ENCODE measurements at places on chromosomes 2 and 18.
A peak's percentile ranks its signal among the peaks of the same experiment; 100 is the strongest.

DNA sequence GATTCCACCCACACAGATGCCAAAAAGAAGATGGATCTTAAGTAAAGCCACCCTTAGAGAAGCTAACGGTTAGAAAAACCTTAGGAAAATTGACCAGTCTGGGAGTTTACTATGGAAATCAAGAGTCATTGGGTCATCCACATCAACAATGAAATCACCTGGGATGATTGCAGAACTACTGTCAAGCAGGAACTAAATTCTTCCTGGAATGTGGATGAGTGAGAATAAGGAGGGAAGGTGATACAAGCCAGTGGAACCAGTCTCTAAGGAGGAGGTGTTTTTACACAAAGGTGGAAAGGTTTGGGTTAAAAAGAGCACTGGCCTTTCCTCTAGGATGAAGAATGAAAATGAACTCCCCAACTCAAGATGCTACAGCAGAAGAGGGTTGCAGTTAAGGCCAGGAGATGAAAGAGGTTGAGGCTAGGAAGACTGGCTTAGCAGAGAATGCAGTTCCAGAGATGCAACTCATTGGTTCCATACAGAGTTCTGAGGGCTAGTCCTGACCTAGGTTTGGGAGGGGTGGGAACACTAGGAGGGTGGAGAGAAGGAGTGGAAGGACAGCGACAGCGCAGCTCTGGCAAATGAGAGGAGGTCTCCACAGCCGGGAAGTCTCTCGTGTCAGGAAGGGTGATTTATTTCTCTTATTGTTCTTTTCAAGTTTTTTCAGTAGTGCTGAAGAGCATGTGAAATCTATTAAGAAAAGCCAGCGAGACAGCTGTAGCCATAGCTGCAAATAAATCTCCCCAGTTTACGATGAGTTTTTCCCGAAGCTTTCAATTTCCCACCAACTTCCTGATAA, 27.7 kb upstream of the KDM3A start:
- no peak for DNase-seq

DNA sequence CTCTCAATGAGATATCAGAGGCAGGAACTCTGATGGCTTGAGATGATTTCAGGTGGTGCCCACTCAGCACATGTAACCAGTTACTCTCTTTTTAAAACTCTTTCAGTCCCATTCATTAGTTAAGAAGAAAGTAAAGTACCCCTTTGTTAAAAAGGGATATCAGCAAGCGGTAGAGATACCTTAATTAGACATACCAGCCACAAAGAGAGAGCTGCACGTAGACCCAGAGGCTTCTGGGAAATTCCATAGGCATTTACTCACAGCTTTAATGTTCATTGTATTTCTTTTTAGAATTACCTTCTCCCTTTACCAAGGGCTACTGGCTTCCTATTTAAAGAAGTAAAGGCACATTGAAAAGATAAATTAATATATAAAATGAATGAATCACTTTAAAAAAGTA, 63.3 kb downstream of the LYPD6B start:
- DNase-seq, result no peak

GRCh38 chr18:28136071-28136470, 40.9 kb downstream of the CDH2 start:
- no peak for DNase-seq

DNA sequence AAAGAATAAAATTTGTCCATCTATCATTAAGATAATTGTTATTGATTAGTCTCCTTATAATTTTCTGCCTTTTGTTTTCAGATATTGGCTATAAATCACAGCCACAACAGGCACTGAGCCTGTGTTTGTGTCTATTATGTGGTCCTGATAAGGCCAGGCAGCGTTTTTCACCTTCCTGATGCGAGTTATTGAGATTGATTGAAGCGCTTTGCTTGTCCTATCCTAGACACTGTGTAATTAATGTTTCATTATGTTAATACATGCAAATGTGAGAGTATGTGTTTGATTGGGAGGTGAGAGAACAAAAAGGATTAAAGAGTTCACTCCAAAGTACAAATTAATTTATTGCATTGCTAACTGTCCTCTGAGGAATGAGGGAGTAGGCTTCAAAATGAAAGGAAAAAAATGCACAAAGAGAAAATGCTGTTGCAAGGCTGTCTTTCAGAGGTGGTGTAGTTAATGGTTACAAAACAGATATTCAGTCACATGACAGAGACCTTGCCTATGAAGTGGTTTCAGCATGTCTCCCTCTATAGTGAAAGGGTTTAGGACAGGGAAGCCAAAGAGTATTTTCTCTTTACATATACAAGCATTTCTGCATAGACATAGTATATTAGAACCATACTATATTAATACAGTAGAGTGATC, 391.1 kb downstream of the DCC start:
- DNase-seq, result no peak

GRCh38 chr18:79905389-79905911, 46.0 kb downstream of the SLC66A2 start:
- DNase-seq, result no peak

DNA sequence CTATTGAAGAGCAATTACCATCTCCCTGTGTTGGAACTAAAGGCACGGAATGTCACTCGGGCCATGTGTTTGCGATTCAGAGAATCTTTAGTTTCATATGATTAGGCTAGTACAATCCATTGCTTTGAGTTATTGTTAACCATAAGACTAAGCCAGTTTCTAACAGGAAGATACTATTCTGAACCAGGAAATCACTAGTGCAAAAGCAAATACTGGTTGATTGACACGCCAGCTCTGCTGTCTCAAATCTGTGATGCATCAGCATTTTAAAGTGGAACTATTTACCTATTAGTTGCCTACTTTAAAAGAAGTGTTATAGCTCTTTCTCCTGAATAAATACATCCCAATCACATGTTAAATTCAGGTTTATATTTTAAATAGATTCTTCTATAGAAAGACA, 61.9 kb downstream of the AFTPH start:
- DNase-seq, result no peak

- DNase-seq, result no peak
These were observed 139.0 kb downstream of the DDX1 start for GRCh38 chr2:15730545-15731212.

DNA sequence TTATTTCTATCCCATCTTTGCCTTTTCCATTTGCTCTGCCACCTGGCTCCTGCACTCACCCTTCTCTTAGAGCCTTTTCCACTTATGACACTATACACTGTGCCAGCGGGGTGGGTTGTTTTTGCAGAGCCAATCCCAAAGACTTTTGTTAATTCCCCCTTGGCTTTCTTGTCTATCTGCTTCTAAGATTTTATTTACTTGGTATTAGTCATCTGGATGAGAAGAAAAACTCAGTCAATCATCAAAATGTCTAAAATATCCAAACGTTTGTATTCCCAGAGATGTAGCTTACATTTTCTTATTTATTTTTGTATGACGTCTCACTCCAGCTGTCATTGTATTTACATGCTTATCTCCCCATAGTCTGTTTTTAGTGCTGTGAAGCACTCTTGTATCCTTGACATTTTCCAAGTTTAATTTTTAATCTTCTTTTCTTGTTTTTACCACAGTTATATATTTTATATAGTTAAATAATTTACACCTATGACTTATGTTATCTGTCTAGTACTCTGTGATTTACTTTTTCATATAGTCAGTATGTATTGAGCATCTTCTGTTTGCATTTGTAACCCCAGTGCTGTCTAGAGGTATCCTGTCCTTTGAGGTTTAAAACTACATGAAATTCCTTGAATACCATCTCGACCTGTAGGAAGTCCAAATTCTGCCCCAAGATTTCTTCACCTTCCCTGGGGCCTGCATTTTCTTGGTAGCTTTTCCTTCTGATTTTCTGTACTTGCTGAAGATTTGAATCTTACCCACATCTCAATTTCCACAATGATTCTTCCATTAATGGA, 55.1 kb downstream of the COL4A3 start:
- DNase-seq, result no peak

DNA sequence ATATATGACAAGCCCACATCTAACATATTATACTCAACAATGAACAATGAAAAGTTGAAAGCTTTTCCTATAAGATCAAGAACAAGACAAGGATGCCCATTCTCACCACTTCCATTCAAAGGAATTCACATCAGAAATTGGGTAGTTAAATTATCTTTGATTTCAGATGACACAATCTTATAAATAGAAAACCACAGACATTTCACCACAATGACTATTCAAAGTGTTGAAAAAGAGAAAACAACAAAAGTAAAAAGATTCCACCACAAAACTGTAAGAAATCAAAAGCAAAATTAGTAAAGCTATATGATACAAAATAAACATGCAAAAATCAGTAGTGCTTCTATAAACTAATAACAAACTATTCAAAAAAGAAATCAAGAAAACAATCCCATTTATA, 279.7 kb upstream of the MYT1L start:
- DNase-seq, result no peak

DNA sequence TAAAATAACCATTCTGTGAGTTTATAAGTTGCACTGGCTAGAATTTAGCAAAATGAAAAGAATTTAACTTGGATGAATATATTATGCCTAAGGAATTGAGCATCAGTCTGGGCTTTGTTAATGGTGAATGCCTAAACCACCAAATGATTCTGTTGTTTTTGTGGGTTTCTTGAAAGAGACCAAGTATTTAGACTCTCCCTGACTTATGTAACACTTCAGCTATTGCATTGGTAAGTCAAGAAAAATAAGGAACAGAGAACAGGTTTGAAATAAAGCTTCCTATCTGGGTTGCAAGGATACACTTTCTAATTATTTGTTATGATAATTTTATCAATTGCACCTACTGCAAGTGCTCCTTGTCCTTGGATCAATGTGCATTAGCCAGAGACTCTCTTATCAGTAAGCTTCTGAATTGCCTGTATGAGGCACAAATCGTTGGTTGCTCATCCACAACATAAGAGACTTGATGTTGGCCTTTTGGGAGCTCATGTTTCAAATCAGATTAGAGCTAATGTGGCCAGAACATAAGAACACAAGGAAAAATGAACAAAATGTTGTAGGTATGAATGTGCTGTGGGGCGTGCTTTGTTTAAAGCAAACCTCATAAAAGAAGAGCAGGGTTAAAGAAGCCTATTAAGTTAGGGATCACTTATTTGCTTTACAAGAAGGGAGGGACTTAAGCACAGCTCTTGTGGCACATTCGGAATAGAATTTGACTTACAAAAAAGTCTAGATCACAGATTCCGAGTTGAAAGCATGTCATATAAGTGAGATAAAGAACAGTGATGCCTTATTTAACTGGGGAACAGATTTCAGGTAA, 37.2 kb downstream of the PRKCE start:
- DNase-seq, result no peak

- DNase-seq, result no peak
These were observed 144.9 kb upstream of the HAAO start for GRCh38 chr2:42937171-42937875.

GRCh38 chr18:46338205-46338604, 234.0 kb downstream of the HAUS1 start:
- no peak for DNase-seq

GRCh38 chr2:26764078-26764887, at the start of gene SLC35F6:
Gene SLC35F6 (plus strand): TSS chr2:26764284. CDS start chr2:26764350, 66 bp downstream.
- DNase-seq, result peak; percentile 94

DNA sequence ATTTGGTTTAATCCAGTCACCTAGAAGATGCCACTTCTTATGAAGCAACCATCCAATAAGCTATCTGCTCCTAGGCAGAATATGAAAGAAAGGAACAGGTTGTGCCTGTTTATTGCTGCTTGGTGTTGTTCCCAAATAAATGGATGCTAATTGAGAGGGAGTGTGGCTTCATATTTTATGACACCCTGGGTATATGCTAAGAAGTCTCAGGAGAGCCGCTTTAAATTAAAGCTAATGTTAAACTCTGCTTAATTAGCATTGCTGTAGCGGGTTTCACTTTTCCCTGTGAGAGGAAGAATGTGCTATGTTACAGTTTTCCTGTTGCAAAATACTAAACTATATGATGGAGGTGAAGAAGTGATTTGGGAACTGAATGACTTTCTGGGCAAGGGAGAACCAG, 48.7 kb upstream of the TANK start:
- no peak for DNase-seq

DNA sequence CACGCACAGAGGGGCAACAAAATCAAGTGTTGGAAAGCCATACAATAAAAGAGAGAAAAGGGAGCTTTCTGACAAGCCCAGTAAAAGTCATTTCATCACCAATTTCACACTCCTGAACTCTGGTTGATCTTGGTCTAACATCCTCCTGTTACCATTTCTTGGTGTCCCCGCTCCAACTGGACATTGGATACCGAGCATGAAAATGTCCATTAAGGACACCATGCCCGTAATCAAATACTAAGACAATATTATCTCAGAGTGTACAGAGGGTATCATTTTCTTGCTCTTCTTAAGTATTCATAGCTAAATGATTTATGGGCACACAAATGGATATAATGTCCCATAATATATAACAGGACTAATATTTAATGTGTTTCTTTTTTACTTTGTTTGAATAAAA, 218.9 kb downstream of the EPHA4 start:
- DNase-seq, result no peak

DNA sequence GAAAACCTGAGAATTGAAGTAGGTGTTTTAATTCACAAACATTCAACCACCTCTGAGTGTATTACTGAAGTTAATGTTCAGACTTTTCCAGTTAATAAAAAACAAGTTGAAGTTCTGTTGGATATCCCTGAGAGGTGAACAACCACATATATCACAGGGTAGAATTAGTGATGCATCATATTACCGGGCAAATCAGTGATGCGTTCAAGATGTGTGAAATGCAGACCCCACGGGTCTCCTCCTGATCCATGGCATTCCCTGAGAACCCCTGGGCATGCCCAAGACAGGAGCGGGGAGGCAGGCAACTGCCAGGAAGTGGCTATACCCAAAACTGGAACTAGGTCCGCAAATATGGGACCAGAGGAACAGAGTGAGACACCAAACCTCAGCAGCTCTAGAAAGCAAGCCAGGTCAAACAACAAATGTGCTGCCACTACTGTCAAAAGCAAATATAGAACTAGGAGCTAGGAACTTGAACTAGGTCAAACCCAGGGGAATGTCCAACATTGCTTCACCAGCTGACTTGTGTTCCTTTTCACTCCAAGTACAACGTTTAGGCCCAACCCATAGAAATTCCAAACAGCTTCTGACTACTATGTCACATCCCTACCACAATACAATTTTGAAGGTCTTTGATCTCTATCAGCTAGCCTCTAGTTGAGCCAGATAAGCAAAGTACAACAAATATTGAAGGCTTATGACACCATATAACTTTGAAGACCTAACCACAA, 20.2 kb downstream of the PSTPIP2 start:
- no peak for DNase-seq

DNA sequence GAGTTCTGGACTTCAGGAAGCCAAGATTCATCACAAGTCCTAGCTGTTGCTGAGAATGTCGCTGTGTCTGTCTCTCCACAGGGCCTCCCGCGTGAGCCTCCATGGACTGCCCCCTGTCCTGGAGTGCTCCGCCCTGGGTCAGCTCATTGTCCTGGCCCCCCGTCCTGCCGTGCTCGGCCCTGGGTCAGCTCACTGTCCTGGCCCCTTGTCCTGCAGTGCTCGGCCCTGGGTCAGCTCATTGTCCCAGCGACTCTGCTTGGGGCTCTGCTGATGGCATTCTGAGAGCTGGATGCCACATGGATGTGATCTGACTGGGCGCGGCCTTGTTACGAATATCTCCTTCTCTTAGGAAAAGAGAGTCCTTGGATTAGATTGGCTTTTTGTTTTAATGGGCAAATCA, 78.5 kb downstream of the EIPR1 start:
- peak; percentile 33 for DNase-seq

Data from activated effector memory CD4-positive, alpha-beta T cell treated with anti-CD3 and anti-CD28 coated beads, Interleukin-2, amount 50 U/mL, for 16 hours (primary cell).